Gastroesophageal sphincter (tissue), 4 donors: ENCODE measurements at places on chromosomes 3 and 15.

GRCh38 chr3:145807990-145808389, 353.0 kb downstream of the PLOD2 start:
- no peak for ATAC-seq

DNA sequence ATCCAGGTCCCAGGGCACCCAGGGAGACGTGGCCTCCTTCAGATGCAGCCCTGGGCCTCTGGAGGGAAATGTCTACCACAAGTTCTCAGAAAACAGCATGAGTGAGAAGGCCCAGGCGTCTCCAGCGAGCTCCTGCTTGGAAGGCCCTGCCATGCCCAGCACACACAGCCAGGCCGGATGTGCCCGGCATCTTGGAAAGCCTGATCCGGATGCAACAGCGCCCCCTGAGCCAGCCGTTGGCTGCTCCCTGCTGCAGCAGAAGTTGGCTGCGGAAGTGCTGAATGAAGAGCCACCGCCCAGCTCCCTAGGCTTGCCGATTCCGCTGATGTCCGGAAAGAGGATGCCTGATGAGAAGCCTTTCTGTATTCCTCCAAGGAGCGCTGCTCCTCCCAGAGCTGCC, 856 bp downstream of the NPAP1 start:
- ATAC-seq, result no peak

GRCh38 chr3:189641776-189642175, 10.6 kb downstream of the TP63 start:
- ATAC-seq, result no peak

DNA sequence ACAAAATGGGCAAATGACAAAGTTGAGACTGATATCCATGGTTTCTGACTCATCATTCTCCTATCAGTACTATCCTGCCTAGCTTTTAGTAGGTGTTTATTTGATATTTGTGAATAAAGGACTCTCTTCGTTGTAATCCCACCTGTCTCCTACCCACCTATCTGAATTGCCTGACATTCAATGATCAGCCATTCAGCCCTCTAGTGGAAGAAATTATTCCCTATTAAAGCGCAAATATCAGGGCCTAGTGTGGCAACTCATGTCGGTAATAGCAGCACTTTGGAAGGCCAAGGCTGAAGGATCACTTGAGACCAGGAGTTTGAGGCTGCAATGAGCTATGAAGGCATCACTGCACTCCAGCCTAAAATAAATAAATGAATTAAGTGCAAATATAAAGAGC, 195.7 kb upstream of the SETMAR start:
- ATAC-seq, result no peak

DNA sequence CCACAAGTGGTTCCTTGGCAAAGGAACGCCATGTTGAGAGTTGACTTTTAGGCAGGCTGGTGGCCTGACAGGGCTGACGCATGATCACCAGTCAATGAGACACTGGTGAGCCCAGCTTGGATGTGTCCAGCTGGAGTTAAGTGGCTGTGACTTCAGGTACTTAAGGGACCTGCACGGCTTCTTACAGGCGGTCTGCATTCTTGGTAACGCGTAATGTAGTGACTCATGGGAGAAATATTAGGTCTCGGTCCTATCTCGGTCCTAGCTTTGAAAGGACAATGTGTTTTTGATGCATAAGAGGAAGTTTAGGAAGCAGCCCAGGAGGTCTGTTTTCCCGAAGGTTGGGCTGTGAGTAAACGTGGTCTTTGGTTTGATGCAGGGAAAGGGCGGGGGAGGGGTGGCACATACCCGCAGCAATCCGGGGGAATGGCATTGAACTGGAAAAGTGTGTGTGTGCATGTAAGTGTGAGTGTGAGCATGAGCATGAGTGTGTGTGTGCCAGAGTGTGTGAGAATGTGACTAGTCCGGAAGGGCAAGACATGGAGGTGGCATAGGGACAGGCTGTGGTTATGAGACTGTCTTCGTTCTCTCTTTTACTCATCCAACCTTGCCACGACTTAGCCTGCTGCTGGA, 55.3 kb downstream of the FAM43A start:
- no peak for ATAC-seq

DNA sequence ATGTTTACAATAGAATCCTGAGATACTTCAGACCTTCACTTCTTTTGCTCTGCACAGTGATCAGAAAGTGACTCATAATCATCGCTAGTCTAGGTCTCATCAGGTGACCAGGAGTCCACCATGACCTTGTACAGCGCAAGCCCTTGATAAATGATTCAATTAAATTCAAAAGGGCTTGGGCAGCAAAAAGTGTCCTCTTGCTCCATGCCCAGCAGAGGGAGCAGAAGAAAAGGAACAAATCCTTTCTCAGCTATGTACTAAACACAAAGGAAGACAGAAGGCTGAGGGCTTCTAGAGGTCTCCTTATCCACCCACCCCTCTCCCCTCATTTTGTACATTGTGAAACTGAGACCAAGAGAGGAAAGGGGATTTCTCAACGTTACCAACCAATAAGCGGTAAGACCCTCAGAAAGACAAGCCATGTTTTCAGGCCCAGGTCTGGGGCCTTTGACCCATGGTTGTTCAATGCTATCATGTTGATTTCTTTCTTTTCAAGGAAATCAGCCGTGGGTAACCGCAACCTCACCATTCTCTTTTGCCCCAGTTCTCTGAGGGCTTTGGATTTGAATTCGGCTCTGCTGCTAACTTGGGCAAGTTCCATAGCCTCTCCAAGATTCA, 74.8 kb downstream of the AQP9 start:
- no peak for ATAC-seq

DNA sequence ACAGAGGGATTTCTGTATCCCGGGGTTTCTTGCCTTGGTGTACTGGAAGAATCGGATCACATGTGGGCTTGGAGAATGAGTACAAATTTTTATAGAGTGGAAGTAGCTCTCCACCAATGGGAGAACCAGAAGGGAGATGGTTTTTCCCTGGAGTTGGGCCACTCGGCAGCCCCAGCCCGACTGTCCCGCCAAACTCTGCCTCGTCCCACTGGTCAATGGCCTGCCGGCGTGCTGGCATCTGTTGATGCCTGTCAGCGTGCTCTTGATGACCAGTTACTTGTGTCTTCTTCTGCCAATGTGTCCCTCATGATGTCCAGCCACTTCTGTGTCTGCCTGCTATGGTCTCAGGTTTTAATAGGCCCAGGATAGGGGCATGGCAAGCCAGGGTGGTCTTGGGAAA, 100.5 kb downstream of the CFAP44 start:
- no peak for ATAC-seq

DNA sequence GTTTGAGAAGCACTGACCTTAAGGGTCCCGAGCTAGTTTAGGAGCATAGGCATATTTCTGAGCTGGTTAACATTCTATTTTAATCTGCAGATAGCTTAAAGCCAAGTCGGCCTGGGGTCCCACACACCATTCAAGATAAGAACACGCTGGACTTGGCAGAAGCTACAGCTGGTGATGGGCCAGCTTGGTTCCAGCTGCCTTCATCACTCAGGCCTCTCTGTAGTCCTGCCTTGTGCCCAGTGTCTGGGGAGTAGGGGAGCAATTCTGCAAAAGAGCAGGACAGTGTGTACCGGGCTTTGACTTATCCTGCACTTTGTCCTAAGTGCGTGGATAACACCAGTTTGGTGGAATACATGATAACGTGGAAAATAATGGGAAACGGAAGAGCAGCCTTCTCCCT, 164.5 kb downstream of the MEGF11 start:
- ATAC-seq, result no peak

GRCh38 chr3:71300951-71301393, 282.6 kb downstream of the FOXP1 start:
- no peak for ATAC-seq
